ENCODE measurements at places on chromosomes 1 and 21.

GRCh38 chr1:22611530-22611947, 24.9 kb upstream of the C1QA start:
- DNase-seq = peak; percentile 60

- DNase-seq = no peak
Measured at GRCh38 chr1:180644526-180645192, 12.8 kb downstream of the XPR1 start.

DNA sequence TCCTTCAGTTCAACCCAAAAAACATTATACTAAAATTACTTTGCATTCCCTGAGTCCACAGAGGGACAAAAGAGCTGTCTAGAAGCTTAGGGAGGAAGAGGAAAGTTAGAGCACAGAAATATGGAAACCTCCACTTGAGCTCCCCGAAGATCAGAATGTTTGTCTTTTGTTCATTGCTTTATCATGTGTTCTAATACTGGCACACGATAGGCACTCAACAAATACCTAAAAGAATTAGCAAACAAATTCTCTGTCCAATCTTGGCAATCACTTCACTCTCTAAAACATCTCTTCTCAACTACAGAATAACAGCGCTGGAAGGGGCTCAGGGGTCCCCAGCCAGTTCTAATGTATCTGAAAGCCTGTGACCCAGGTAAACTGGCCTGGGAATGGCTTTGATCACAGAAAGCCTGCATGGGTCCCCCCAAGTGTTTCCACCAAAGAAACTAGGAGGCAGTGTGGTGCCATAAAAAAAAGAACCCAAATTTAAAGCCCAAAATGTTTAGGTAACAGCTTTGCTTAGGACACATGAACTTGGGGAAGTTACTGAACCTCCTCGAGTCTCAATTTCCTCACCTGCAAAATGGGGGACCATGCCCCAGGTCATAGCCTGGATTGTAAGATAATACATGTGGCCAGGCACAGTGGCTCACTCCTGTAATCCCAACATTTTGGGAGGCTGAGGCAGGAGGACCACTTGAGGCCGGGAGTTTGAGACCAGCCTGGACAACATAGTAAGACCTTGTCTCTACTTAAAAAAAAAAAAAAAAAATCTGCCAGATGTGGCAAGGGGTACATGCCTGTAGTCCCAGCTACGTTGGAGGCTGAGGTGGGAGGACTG, 45.8 kb downstream of the SSBP3 start:
- no peak for DNase-seq

DNA sequence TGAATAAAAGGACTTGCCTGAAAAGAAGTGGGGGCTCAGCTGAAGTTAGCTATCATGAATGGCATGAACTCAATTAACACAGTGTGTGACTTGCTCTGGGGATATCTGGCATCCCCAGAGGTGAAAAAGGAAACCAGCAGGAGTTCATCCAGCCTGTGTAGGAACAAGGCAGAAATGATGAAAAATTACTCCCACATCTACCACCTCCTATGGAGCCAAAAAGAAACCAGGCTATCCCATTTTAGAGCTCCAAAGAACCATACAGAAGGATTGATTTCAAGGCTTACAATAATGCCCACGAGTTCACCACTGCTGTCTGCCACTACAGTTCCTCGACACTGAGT, 25.3 kb downstream of the TP53BP2 start:
- DNase-seq = peak; percentile 34

- peak; percentile 97 for DNase-seq
Measured at GRCh38 chr1:93878889-93879586, at the start of gene DNTTIP2. Gene DNTTIP2, minus strand, starts transcription at chr1:93879206. Its CDS starts 58 bp downstream, at chr1:93879148.

DNA sequence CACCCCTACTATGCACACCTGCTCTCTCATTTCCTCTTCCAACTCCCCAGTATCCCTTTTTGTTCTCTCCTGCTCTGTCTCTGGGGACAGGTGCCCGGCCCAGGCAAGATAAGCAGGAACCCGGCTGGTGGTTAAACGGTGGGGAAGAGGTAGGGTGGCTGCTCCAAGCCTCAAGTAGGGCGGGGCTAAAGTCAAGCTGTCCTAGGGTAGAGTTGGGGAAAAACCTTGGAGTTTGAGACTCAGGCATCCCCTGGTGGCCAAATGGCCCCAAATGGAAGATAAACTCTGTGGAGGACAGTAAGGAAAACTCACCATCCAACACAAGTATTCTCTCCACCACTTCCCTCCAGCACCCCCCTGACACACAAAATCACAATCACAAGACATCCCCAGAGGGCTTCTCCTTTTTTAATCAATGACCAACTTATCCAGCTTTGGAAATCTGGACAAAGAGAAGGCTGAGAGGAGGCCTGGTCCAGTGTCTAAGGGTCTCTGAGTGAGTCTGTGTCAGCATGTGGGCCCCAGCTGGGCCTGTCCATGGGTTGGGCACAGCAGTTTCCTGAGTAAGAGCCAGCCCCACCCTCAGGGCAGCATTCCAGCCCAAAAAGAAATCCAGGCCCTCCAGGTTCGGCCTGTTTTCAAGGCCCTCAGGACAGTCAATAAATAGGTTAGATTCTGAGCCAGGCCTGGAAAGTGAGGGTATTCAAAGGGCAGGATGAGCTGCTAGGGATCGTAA, 9.8 kb downstream of the POMGNT1 start:
- DNase-seq = peak; percentile 41

- DNase-seq = no peak
Measured at GRCh38 chr1:82337635-82338034, 536.9 kb downstream of the ADGRL2 start.

DNA sequence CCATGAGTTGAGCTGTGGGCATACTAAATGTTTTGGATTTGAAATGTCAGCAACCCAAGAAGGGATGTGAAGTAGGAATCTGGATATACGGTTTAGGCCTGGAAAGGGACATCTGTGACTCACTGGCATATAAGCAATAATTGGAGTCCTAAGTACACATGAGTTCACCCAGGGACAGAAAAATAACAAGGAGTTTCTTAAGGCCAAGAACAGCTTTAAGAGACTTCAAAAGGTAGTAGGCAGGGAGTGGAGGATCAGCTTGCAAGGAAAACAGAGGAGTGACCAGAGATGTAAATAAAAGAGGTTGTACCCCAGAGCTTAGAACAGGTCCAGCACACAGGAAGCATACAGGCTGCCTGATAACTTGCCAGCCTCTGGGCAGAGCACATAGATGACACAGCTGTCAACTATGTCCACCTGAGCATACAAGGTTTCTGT, 28.1 kb downstream of the TMEM50B start:
- DNase-seq = peak; percentile 38

- no peak for DNase-seq
Measured at GRCh38 chr1:156448134-156448967, 52.2 kb downstream of the MEF2D start.

GRCh38 chr1:174957829-174958228, 41.9 kb upstream of the CACYBP start:
- DNase-seq = no peak

DNA sequence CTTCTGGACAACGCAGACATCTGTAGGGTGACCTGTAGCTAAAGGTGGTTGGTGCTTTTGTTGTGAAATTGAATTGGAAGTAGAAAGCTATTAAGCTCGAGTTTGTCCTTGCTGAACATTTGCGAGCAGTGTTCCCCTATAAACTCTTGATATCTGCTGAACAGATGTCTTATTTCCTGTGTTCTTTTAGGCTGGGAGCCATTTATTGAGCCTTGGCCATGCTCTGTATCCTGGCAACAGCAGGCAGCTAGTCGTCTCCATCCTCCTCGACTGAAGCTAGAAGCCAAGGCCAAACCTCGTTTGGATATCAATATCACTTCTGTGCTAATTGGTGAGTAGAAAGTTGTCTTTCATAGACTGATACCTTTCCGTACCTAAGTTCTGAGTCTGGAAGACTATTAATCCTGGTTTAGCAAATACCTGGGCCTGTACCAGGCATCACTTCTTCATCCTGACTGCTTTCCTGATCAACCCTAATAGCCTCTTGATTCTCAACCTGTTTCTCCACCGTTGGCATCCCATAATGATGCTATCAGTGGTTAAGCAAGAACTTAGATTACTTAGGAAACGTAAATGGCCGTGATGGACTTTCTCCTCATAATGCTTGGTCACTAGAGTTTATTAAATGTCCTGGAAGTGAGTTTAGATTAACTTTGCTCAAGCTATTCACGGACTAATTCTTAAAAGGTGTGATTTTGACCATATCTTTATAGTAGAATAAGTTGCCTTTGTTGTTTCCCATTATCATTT, 103.4 kb downstream of the VPS13D start:
- no peak for DNase-seq

DNA sequence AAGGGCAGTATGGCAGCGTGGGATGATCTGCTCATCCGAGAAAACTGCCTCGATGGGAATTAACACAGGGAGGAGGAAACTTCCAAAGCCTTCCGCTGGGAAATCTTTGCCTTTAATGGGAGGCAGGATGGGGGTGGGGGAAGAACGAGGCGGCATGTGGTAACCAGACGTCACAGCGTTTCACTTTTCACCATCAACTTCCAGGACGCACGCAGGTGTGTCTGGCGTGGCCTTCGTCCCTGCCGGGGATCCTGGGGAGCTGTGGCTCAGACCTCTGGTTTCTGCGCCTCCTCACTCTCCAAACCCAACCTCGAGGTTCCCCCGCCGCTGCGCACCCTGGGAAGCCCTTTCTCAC, 282 bp downstream of the RSPH1 start:
- DNase-seq = peak; percentile 53
